ENCODE measurements at places on chromosomes 4 and X. TPM values are rescaled to one million over a fixed set of nuclear protein-coding genes. Genes with fewer than 3 reads are reported as not detected.
A peak's percentile ranks its signal among the peaks of the same experiment; 100 is the strongest.

The CT47A7 gene
- not detected for total RNA-seq

The TACR3 gene
- total RNA-seq: not detected

The CDX4 gene
- total RNA-seq: not detected

The ASMTL gene
- 28.2 TPM for total RNA-seq

The SLC35A2 gene
- total RNA-seq: 16.1 TPM

The TKTL2 gene
- total RNA-seq: not detected

The VCX2 gene
- total RNA-seq: not detected

The CXCL13 gene
- 2.9 TPM for total RNA-seq

The SLC9B1 gene
- 1.3 TPM for total RNA-seq

The MAGED4 gene
- 7.5 TPM for total RNA-seq

The DCAF12L1 gene
- total RNA-seq: not detected

The LDB2 gene
- total RNA-seq: 36.5 TPM

The RNF212 gene
- total RNA-seq: 5.1 TPM

The TRPC3 gene
- total RNA-seq: 0.64 TPM

The WAS gene
- 6.0 TPM for total RNA-seq

The CT45A1 gene
- not detected for total RNA-seq

DNA sequence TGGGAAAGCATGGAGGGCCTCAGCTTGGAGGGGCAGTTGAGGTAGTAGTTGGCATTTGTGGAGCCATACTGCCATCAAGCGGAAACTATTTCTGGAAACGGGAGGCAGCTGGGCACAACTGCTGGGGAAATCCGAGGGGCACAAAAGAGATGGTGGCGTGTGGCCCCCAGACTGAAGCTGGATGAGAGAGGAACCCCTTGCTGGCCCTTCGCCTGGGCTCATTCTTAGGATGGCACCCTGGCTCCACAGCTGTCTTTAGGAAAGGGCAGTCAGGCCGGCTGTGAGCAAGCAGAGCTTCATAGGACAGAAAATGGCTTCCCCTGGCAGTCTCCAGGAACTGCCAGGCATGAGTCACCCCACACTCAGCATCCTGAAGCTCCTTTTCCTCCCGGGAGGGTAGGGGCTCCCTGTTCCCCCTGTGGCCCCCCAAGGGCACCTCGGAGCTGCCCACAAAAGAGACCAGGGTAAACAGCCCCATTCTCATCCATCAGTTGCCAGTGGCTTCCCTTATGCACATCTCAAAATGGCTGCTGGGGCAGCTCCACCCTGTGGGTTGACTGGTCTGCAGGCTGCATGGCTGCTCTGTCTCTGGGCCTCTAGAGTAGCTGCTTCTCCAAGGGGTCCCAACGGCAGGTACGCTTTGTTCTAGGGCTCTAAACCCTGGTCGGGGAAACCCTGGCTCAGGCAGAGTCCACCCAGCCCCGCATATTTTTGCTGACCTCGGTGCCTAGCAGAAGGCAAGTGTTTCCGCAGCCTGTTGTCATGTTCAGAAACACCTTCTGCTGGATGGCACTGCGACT lies 64.7 kb downstream of the NBDY start:
- no peaks in the 10 kb centered on the region for H3K27me3 ChIP-seq
- peak overlapping the region; percentile 26 for H3K4me3 ChIP-seq
- no peaks in the 10 kb centered on the region for H3K36me3 ChIP-seq
- no peak overlapping the region for H3K27ac ChIP-seq

DNA sequence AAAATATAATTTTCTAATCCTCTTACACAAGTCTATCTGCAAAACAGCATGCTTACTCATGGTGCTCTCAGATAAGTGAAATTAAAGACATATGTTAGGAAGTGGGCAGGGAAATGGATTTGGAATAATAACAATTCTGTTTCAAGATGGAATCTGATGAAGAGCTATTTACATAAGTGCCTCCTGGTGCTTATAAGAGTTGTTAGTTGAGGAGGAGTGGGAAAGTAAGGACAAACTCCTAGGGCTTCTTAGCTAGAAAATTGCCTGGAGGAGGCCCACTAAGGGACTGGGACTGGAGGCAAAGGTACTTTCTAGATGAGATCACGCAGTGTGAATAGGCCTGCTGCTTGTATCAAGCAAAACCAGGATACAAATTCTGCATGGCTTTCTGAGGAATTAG lies 939.8 kb downstream of the GLUD2 start:
- no peak overlapping the region for H3K4me3 ChIP-seq
- no peaks in the 10 kb centered on the region for H3K4me1 ChIP-seq
- no peaks in the 10 kb centered on the region for H3K36me3 ChIP-seq
- no peak for DNase-seq
- no peak overlapping the region for H3K27ac ChIP-seq

DNA sequence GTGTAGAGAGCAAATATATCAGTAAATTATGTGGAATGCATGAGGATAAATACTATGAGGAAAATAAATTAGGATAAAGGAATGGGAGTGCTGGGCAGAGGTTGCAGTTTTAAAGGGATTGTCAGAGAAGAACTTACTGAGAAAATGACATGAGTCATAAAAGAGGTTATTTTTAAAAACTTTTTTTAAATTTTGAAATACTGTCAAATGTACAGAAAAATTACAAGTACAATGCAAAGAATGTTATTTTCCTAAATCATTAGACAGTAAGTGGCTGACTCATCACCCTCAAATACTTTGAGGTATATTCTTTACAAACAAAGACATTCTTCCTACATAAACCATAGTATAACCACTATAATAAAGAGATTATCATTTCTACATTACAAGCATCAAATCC lies 29.8 kb upstream of the H2AZ1 start:
- no peaks in the 10 kb centered on the region for H3K4me1 ChIP-seq
- DNase-seq: no peak
- H3K27ac ChIP-seq: no peak overlapping the region
- no peaks in the 10 kb centered on the region for H3K27me3 ChIP-seq
- H3K4me3 ChIP-seq: no peak overlapping the region
- H3K36me3 ChIP-seq: no peaks in the 10 kb centered on the region

- no peaks in the 10 kb centered on the region for H3K4me1 ChIP-seq
- H3K36me3 ChIP-seq: no peaks in the 10 kb centered on the region
- no peak overlapping the region for H3K27ac ChIP-seq
- DNase-seq: no peak
Observed at GRCh38 chr4:17469931-17470674, 41.8 kb downstream of the QDPR start.

GRCh38 chrX:45758738-45759397 lies 558.2 kb upstream of the DIPK2B start:
- H3K27ac ChIP-seq: peak overlapping the region; percentile 3
- no peak for DNase-seq
- H3K36me3 ChIP-seq: no peaks in the 10 kb centered on the region

GRCh38 chr4:38659346-38659745 lies 4.7 kb upstream of the KLF3 start:
- no peaks in the 10 kb centered on the region for H3K4me1 ChIP-seq
- no peak overlapping the region for H3K27ac ChIP-seq
- DNase-seq: no peak
- H3K36me3 ChIP-seq: no peaks in the 10 kb centered on the region
- H3K27me3 ChIP-seq: no peaks in the 10 kb centered on the region

- DNase-seq: no peak
- no peak overlapping the region for H3K27ac ChIP-seq
- H3K4me1 ChIP-seq: no peaks in the 10 kb centered on the region
Observed at GRCh38 chrX:101057093-101057714, 5.3 kb upstream of the TRMT2B start.

GRCh38 chr4:100929758-100930157 lies 411.9 kb upstream of the EMCN start:
- no peaks in the 10 kb centered on the region for H3K4me1 ChIP-seq
- DNase-seq: no peak
- H3K27ac ChIP-seq: no peak overlapping the region
- H3K36me3 ChIP-seq: no peaks in the 10 kb centered on the region
- H3K27me3 ChIP-seq: no peaks in the 10 kb centered on the region

DNA sequence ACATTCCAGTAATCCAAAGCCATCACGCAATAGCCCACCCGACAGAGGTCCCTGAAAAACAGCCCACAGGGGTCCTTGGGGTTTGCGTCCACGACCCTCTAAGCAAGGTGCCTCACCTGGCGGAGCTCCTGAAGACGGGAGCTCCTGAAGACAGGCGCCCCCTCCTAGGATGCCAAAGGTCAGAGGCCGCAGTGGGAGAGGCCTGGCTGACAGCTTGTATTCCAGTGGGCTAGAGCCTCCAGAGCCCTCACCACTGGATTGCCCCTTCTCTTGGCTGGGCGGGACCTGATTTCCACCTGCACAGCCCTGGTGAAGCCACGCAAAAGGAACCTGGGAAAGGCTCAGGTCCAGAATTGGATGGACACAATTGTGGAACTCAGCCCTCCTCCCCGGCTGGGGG lies 29.7 kb upstream of the WFS1 start:
- no peaks in the 10 kb centered on the region for H3K27me3 ChIP-seq
- H3K4me1 ChIP-seq: no peaks in the 10 kb centered on the region
- no peak overlapping the region for H3K27ac ChIP-seq
- H3K36me3 ChIP-seq: no peaks in the 10 kb centered on the region
- no peak for DNase-seq

GRCh38 chr4:6575503-6576240 lies 683 bp downstream of the MAN2B2 start:
- DNase-seq: no peak
- peak overlapping the region; percentile 81 for H3K4me3 ChIP-seq
- H3K27ac ChIP-seq: peak overlapping the region; percentile 52
- H3K36me3 ChIP-seq: no peaks in the 10 kb centered on the region

- no peak overlapping the region for H3K27ac ChIP-seq
- H3K27me3 ChIP-seq: no peaks in the 10 kb centered on the region
- H3K36me3 ChIP-seq: no peaks in the 10 kb centered on the region
- H3K4me1 ChIP-seq: no peaks in the 10 kb centered on the region
Observed at GRCh38 chr4:184843984-184844554, 18.3 kb upstream of the ACSL1 start.

DNA sequence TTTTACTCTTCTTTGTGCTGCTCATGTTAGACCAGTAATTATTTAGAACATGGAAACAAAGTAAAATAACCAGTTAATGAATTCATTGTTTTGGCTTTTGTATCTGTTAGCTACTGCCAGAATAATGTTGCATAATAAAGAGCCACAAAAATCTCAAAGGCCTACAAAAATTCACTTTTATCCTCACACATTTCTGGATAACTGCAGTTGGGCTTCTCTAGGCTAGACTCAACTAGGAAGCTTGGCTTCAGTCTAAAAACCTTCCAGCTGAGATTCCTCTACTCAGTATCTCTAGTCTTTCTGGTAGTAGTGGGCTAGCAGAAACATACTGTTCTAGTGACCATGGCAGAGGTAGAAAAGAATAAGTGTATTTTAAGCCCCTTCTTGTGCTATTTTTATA lies 73.0 kb downstream of the FAT4 start:
- DNase-seq: no peak
- H3K27ac ChIP-seq: no peak overlapping the region
- H3K36me3 ChIP-seq: no peaks in the 10 kb centered on the region
- no peak overlapping the region for H3K4me3 ChIP-seq

DNA sequence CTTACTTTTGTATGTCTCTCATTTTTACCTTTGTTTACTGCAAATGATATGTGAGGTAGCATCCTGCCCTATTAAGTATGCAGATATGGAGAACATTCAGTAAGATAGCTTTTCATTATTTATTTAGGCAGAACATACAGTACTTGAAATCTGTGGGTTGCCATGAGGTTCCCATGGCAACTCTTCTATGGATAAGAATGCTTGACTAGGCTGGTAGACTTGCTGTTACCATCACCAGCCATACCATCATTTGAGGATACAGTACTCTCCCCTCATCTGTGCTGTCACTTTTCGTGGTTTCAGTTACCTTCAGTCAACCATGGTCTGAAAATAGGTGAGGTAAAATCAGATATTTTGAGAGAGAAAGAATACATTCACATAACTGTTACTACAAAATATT lies 56.7 kb downstream of the NAF1 start:
- H3K27me3 ChIP-seq: no peaks in the 10 kb centered on the region
- no peak overlapping the region for H3K4me3 ChIP-seq
- H3K36me3 ChIP-seq: peaks cover 4% of the 10 kb centered on the region
- H3K4me1 ChIP-seq: no peaks in the 10 kb centered on the region
- DNase-seq: no peak

DNA sequence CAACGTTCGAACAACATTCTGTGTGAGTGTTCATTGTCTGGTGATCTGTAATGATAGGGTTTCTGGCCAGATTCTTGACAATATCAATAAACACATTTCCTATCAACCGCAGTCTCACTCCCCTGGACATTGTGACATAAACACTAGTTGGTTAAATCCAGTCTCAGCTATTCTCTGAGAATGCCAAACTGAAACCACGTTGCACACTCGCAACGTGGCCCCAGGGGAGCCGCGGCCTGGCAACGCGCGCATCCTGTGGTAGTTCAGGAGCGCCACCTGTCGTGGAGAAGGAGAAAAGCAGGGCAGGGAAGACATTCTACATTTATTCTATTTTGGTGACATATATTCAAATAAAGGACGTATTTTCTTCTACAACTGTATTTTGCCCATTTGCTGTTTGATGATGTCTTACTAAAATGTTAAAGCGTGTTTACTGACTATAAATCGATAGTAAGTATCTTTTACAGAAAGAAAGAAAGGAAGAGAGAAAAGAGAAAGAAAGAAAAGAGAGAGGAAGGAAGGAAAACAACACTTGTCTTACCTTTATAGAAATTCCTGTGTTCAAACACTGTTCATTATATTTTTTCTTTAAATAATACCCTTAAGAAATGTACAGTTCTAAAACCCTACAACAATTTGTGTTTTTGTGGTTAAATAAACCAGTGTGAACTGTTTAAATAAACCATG lies 738.3 kb upstream of the FRG1 start:
- no peak overlapping the region for H3K27ac ChIP-seq
- no peaks in the 10 kb centered on the region for H3K36me3 ChIP-seq
- H3K4me1 ChIP-seq: no peaks in the 10 kb centered on the region
- H3K27me3 ChIP-seq: no peaks in the 10 kb centered on the region
- peak; percentile 72 for DNase-seq
- H3K4me3 ChIP-seq: peak overlapping the region; percentile 35

DNA sequence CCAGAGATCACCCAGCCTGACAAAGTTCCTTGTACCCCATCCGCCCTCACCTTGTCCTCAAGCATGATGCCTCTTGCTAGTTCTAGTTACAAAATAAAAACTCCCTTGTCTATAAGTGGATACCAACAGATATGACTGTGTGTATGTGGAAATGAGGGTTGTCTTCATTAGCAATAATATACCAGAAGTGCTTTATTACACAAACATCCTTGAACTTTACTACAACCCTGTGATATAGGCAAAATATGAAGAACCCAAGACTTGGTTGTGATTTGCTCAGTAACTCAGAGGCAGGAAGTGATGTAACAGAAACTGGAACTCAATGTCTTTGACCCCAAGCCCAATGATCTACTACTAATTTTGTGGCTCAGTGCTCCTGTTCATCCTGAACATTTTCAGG lies 97.6 kb downstream of the AKAP4 start:
- H3K4me3 ChIP-seq: no peak overlapping the region
- no peak for DNase-seq
- no peaks in the 10 kb centered on the region for H3K36me3 ChIP-seq
- no peaks in the 10 kb centered on the region for H3K4me1 ChIP-seq

DNA sequence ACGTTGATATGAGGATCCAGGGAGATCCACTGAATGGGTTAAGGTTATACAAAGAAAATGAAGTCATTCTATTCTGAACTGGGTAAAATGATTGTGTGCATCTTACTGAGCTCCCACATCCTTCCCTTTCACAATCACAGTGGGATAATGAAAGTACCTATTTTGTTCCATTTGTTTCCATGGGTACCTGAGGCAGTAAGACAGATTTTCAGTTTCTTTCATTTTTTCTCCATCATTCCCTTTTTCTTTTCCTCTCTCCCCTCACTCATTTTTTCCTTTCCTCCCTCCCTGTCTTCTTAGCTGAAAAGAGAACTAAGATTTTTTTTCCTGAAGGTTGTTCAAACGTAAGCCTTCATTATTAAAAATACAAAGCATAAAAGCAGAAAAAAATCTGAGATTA lies 4.6 kb downstream of the GRIA2 start:
- peaks cover 4% of the 10 kb centered on the region for H3K4me1 ChIP-seq
- H3K36me3 ChIP-seq: no peaks in the 10 kb centered on the region
- H3K27me3 ChIP-seq: no peaks in the 10 kb centered on the region
- DNase-seq: no peak

All from breast epithelium (tissue), 4 donors.